Hematopoietic multipotent progenitor cell treated with erythropoietin and hydrocortisone succinate and interleukin-3 and kit ligand, for 17 days (in vitro differentiated cells): ENCODE measurements at places on chromosomes 3 and 15.

GRCh38 chr15:100723315-100723801, 121.0 kb downstream of the ASB7 start:
- no peak for DNase-seq

DNA sequence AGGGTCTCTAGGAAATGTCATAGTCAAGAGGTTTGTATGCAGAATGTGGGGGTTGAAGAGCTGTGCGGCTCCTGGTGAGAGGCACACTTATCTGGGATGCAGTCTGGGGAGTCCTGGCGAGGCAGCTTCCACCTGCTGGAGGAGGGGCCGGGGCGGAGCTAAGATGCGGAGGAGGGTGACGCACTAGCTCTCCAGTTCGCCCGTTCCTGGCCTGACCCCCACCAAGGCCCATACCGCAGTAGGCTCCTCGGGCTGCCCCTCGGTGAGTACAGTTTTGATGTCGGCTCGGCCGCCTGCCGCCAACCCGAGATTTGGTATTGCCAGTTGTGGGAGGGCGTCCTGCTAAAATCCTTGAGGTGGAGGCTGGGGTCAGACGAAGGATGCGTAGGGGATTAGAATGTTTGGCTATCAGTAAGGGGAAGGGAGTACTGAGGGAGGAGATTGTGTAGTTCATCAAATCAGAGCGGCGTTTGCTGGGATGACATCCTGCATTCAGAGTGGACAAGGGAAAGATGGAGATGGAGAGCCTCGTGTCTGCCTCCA, at the start of gene SCG5:
Gene SCG5 (plus strand): TSS at position 194 of the 543 bp plus-strand sequence. CDS start 1,883 bp downstream, outside the sequence.
- no peak for DNase-seq

DNA sequence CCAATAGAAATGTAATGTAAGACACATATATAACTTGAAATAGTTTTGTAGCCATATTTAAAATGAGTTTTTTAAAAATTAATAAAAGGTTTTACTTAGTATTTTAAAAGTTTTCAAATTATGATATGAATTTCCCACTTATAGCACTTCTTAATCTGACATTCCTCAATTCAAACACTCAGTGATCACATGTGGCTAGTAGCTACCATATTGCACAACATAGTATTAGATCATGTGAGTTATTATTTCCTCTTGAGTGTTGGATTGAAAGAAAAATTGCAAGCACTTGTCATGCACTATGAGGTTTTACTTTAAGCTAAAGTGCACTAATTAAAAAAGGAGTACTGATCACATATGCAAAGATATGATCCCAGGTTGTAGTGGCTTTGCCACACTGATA, 453.4 kb upstream of the ROBO2 start:
- DNase-seq, result no peak

- DNase-seq, result no peak
Measured at GRCh38 chr15:98956796-98957553, 50.6 kb downstream of the PGPEP1L start.

- DNase-seq, result no peak
Measured at GRCh38 chr3:135448520-135448919, 517.0 kb upstream of the PPP2R3A start.

DNA sequence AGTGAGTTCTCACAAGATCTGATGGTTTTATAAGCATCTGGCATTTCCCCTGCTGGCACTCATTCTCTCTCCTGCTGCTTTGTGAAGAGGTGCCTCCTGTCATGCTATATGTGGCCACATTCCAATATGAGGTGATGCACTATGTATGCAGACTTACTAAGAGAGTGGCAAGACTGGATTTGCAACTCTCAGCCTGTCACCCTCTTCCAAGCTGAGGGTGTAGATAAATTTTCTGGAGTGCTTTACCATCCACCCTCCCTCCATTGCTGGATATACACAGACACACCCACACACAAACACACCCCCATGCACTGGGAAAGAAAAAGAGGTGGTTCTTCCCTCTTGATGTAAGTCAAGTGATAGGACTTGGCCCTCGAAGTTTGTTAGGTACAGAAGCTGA, 30.2 kb upstream of the CHMP2B start:
- DNase-seq, result no peak

GRCh38 chr15:76208084-76208785, 103.0 kb downstream of the ETFA start:
- no peak for DNase-seq

GRCh38 chr3:108008106-108008505, 82.7 kb downstream of the CD47 start:
- DNase-seq, result no peak

DNA sequence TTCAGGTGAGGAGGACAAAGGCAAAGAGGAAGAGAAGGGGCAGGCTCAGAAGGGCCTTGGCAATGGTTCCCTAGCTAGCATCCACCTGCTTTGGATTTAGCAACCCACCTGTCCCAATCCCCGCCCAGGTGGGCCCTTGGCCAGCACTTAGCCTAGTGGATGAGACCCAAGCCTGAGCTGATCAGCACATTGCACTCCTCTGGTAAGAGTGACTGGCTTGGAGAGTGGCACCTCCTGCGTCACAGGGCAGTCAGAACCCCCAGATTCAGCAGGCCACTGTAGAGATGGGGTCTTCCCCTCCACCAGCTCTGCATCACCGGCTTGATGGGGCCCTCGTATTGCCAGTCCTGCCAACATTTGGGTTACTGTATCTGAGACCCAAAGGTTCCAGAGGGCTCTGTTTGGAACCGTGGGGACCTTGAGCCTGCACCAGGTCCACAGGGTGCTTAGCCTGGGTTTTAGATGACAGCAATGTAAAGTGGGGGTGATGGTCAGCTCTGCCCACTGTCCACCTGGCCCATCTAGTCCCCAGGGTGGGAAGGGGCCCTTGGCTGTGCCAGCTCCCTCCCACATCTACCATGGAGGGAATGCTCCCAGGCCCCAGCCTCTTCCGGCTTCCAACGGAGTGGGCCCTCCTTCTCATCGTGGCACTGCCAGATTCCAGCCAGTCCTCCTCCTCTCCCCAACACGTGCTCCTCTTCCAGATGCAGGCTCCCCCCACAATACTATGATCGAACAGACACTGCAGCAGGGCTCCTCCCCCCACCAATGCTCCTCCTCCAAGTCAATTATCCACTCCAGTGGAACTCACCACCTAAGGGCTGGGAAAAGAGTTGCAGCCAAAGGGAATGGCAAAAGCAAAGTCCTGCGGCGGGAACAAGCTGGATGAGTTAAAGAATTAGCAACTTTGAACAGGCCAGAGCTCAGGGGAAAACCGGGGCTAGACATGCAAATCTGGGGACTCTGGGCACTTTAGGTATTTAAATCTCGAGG, 45.7 kb downstream of the LHFPL4 start:
- no peak for DNase-seq

DNA sequence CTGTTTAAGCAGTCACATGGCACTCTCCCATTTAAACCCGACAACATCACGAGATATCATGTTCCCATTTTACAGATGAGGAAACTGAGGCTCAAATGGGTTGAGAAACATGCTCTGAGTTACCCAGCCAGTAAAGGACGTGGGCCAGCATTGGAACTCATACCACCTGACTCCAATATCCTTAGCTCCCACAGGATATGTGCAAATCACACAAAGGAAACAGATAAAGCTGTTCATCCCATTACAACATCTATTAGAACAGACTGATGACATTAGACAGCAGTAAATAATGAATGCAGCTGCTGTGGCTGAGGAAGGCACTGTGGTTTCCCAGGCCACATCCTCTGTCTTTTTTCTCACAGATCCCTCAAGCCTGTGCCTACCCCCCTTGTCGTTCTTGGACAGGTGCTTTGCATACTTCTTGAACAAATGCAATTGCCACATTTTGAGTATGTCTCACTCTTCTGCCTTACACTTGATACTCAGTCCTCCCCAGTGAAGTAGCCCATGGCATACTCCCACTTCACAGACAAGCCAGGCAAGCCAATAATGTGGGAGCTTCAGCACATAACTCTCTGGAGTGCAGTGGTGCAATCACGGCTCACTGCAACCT, 17.7 kb downstream of the FRMD4B start:
- no peak for DNase-seq

DNA sequence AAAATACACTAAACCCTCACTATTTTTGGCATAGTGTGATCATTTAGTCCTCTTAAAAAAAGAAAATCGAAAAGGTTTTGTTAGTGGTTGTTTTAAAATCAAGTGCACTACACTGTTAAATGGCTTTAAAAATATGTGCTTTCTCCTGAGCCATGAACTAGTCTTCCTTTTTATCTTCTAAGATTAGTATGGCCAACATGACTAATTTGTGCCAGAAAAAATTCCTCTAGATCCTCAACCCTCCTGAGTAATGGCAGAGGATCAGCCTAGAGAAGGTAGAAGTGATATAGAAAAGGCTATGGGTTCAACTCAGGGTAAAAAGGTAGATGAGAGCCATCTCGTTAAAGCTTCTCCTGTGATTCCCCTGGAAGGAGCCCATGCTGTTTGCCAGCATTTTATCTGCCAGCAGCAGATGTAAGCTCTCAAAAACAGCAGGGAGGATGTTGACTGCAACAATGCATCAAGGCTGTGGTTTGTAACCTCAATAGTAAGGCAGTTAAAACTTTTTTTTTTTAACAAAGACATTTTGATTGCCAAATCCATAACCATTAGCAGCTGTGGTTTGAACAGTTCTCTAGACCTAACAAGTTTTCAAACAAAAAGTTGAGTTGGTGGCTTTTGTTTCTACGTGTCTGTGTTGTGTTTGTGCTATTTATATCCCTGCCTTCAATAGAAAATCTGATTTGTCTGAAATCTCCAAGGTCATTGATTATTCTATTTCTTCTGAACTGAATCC, 30.2 kb upstream of the ZNF609 start:
- DNase-seq, result no peak

DNA sequence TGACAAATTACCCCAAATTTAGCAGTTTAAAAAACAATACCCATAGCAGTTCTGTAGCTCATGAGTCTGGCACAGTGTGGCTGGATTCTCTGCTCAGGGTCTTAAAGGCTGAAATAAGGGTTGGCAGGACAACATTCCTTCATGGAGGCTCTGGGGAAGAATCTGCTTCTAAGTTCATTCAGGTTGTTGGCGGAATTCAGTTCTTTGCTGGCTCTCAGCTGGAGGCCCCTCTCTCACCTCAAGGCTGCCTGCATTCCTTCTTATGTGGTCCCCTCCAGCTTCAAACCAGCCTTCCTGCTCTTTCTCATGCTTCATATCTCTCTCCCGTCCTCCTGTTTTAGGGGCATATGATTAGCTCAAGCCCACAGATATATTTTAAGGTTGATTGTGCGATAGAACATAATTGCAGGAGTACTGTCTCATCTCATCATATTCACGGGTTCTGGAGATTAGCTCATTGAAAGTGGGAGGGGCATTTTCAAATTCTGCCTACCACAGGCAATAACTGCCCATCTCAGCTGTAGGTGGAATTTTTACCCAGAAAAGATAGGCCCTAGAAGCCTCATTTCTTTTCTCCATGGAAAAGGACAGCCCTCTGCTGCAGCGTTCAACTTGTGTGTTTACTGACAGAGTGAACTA, 5.6 kb upstream of the ZBTB47 start:
- no peak for DNase-seq

DNA sequence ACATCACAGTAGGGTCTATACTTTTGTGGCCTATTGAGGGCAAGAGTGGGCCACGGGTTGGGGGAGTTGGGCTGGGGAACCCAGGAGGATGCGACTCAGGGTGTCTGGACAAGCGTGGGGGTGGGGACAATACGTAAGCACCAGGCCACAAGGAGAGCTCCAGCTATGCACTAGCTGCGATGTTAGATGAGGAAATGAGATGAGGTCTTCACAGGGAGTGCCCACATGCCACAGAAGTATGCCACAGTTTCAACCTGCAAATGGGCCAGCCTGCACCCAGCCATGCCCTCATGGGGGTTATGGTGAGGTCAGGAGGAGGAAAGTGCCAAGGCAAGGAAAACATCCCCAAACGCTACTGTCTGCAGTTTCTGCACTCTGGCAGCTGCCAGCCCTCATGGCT, 30.5 kb downstream of the CACNA2D2 start:
- no peak for DNase-seq

DNA sequence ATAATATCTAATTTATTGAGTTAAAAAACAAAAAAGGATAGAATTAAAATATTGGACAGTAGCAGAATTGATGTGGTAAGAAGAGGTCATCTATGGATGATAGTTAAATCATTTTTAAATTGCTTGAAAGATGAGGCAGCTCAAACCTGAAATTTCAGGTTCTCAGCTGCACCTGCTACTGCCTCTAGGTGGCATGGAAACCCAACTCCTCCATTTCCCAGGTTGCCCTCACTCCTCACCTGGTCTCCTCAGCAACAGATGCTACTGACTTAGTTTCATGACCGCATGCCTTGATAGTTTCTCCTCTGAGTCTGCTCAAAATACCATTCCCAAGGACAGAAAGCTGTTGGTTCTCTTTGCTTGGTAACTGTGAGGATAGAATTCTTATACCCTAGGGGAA, 148.1 kb downstream of the ABHD5 start:
- no peak for DNase-seq

DNA sequence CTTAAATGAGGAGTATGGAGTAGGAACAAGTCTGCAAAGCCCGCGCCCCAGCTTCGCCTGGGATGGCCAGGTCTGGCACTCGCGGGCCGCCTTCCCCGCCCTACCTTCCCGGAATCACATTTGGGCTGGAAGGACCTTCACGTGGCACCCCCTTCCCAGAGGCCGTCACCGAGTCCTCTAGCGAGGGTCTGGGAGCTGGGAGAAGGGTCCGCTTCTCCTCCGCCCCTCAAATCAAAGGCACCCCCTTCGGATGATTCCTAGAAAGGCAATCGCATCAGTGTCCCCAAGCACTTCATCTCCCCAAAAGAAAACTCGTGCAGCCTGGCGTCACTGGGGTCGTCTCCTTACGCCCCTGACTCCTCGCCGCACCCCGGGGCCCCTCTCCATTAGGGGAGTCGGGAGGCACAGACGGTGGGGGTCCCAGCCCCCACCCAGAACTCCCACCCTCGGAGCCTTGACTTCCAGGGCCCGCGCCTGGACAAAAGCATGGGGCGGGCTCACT, 380 bp downstream of the MYLK start:
- no peak for DNase-seq
